ENCODE measurements at places on chromosomes 7 and 10.

DNA sequence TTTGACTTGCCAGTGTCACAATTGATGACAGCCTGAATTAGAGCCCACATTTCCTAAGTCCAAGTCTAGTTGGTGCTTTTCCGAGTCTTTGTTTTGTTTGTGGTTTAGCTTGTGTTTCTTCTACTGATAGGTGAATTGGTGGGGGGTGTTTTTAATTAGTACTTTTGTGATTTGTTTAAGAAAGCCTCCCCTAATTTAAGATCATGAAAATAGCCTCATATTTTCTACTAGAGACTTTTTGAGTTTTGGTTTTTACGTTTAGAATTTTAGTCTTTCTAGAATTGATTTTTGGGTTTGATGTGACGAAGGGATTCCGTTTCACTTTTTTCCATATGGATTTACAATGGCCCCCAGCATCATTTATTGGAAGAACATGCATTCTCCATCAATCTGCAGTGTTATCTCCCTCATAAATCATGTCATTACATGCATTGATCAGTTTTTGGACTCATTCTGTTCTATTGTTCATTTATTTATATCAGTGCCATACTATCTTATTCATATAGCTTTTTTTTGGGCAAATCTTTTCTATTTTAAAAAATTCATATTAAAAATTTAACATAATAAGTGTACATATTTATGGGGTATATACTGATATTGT lies 32.8 kb downstream of the BTRC start:
- no peak for DNase-seq

DNA sequence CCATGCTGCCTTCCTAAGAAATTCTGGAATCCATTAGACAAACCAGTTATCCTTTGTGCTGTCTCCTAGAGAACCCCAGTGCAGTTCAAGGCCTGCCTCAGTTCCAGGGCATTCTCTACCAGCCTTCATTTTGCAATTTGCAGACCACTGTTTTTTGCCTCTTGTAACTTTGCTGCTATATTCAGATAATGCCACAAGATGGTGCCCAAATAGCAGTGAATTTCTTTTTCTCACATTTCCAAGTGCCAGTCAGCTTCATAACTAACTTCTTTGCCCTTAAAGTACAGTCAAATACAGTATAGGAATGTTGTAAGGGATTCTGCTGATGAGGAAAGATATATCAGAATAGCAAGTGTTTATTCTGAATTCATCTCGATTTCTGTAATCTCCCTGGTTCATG lies 25.2 kb downstream of the LOXL4 start:
- no peak for DNase-seq

- no peak for DNase-seq
Measured at GRCh38 chr7:35694161-35694783, 663 bp downstream of the HERPUD2 start.

- no peak for DNase-seq
Measured at GRCh38 chr10:50909334-50910014, 24.0 kb upstream of the A1CF start.

GRCh38 chr10:62852961-62853702 lies 37.0 kb upstream of the EGR2 start:
- no peak for DNase-seq

GRCh38 chr7:144969787-144970186 lies 133.9 kb upstream of the TPK1 start:
- DNase-seq, result no peak

DNA sequence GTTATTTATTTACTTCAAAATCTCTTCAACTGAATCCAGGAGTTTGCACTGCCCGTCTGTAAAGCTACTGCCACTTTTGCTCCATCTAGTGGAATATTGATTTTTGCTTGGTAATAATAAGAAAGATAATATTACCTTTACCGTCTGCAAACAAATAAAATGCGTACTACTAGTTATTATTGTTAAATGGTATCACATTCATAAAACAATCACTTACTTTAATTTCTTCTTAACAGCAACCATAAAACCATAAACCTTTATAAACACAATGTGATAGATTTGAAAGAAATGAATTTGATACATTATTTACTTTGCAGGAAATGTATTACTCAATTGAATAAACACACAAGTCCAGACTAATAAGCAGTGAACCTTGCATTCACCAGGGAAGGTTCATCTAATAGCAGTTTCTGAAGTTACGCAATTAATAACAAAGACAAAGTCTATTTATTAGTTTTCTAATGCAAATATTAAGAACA lies 6.4 kb downstream of the AGMO start:
- no peak for DNase-seq

DNA sequence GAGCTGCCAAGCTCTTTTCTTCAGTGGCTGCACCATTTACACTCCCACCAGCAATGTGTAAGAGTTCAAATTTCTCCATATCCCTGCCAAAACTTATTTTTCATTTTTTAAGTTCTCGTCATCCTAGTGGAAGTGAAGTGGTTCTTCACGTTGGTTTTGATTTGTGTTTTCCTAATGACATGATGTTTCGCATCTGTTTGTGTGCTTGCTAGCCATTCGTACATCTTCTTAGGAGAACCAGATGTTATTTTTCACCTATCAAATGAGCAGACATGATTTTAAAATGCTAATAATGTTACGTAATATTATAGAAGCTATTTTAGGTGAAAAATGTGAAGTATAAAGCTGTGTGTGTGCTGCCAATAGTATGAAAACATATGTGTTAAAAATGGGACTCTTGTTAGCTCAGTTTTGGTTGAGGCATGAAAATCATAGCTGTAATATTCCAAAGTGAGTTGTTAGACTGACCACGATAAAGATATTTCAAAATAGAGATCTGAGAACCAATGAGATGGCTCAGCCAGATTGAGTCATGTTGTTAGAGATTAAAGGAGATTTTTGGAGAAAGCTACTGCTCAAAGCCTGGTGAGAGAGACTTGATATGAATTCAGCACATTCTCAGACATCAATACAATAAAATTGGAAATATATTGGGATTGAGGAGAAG lies 25.9 kb upstream of the GALNT11 start:
- DNase-seq, result no peak

- DNase-seq, result no peak
Measured at GRCh38 chr10:131175891-131176290, 135.6 kb downstream of the TCERG1L start.

GRCh38 chr10:71636588-71636987 lies 83.0 kb downstream of the C10orf105 start:
- no peak for DNase-seq

GRCh38 chr10:129993621-129994020 lies 29.5 kb upstream of the EBF3 start:
- DNase-seq, result no peak

GRCh38 chr10:108348215-108348614 lies 1183.7 kb upstream of the SORCS1 start:
- no peak for DNase-seq

- no peak for DNase-seq
Measured at GRCh38 chr10:33635967-33636515, 301.6 kb upstream of the NRP1 start.

DNA sequence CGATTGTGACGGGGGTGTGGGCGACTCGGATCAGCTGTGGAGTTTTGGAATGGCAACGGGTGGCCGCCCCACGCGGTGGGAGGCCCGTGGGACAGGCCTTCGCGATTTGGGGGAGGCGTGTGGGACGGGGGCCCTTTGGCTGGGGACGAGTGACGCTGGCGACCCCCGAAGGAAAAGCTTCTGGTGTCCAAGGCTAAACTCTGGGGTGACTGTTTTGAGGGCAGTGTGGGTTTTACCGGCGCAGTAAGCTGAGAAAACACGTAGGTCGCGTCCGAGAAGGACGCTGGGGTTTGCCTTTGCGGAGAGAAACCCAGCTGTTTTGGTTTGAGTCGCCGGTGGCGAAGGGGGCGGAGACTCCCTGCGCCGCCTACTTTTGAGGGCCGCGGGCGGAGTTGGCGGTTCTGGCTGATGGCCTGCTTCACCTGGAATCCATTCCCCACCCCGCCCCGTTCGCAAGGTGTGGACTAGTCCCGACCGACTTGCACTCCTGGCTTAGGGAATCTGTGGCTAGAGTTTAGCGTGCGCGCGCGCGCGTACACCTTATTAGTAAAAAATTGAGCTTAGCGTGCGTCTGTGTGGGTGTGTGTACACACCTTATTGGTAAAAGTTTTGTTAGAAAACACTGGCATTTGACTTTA lies 606 bp downstream of the TAX1BP1 start:
- peak; percentile 64 for DNase-seq

- no peak for DNase-seq
Measured at GRCh38 chr10:103493362-103493915, at the start of gene NEURL1. Gene NEURL1 (plus strand): TSS chr10:103493705. CDS start chr10:103494388, 683 bp downstream.

DNA sequence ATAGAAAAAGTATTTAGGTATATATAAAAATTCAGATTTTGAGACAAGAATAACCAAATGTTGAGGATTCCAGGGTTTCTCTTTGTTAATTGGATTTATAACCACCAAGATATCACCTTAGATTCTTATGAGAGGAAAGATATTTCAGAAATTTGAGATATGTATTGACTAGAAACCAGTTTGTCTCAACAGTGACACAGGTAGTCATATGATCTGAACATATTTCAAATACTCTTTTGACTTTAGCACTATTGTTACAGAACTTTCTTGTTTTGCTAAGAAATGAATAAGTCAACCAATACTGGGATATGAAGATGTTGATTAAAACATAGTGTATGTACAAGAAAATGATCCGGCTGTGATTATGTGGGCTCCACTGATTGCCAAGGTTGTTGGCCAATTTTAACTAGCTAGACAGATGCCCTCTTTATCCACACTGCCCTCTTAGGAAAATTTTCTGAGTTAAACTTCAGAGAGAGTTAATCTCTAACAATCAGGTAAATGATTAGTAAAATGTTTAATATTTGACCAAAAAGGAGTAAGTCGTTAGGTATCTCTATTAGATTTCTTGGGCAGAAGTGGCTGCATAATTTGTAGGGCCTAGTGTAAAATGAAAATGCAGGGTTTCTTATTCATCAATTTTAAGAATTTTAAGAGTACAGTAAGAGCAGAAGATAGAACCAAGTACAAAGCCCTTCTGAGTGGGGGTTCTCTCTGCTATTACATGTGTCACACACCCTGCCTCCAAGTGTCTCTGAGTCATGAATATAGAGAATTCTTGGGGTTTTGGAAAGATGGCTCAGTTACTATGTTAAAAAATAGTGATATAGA lies 376.0 kb downstream of the TFEC start:
- no peak for DNase-seq

DNA sequence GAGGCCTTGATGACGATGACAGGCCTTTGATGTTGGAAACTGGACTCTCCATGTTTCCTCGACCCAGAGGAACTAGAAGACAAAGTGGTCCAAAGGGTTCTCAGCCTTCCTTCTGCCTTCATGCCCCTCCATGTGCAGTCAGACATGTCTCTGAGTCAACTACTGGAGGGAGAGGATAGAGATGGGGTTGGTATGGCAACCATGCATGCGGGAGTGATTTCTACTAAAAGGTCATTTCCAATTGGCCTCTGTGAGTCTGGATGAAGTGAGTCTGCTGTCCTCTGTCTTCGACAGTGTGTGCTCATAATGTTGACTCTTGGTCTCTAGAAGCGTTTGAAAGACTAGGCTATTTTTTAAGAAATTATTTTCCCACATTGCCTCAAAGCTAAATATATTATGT lies 29.2 kb downstream of the STK17A start:
- no peak for DNase-seq

- no peak for DNase-seq
Measured at GRCh38 chr7:103656221-103656620, 210.2 kb upstream of the SLC26A5 start.

GRCh38 chr10:63125459-63125858 lies 7.7 kb upstream of the NRBF2 start:
- DNase-seq, result no peak

GRCh38 chr7:90579181-90579688 lies 16.9 kb upstream of the CDK14 start:
- peak; percentile 19 for DNase-seq

GRCh38 chr7:129875745-129876411 lies 76.9 kb downstream of the UBE2H start:
- DNase-seq, result no peak

DNA sequence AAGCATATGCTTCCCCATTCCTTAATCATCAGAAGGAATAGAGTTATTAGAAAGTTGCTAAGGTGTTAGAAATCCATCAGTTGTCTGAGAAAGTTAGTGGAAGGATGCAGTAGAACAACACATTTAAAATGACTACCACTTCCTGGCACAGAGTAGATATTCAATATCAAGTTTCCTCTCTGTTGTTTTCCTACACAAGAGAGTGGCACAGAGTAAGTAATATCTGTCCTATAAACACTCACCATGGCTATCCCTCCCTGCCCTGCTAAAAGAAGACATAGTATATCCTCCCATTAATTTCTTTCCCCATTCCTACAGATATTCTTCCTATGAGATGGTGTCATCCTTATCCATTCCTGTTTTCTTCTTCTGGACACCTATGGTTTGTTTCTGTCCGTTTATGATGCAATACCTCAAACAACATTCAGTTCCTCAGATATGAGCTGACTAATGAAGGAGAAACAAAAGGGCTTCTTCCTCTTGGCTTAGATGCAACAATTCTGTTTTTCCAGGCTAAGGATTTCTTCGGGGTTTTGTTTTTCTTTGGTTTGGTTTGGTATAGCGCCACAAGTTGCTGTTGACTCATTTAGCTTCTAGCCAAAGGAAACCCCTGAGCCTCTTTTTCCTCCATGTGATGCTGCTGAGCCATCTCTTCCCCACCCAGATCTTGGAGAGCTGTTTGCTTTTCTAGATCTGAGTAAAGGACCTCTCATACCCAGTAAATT lies 32.9 kb upstream of the BPGM start:
- peak; percentile 85 for DNase-seq

DNA sequence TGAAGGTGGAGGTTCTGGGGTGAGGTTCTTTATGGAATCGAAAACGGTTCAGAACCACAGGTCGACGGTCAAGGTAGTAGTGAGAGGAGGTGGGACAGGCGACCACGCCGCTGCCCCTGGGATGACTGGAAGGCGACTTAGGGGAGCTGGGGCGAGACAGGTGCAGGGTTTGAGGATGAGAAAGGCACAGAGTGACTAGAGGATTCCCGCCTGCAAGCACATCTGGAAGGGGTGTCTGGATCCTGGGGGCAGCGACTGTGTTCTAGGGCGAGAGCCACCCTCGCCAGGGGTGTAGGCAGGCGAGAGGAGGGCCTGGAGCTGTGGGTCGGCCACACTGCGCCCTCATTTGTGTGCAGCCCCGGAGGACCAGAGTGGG lies 468 bp upstream of the IRF5 start:
- DNase-seq, result no peak

- DNase-seq, result no peak
Measured at GRCh38 chr7:57423768-57424167, 26.2 kb upstream of the ZNF716 start.

DNA sequence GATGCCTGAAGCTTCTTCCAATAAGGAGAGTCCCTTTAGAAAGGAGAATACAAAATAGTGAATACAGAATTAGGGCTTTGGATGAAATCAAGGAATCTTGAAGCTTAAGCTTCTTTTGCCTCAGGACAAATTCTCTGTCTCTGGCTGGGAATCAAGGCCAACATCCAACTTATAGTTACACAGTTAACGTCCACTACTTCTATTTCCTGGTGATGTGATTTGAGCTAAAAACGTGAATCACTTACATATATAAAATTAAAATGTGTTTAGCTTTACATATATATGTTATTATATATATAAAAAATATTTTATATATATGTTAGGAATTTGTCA lies 11.4 kb upstream of the INPP5F start:
- no peak for DNase-seq
